ENCODE measurements at places on chromosomes 13 and 19. TPM values are rescaled to one million over a fixed set of nuclear protein-coding genes. Genes with fewer than 3 reads are reported as not detected.

Gene KISS1R
- not detected for polyA plus RNA-seq

Gene MAMSTR
- polyA plus RNA-seq, result 145 TPM

Gene FAM98C
- polyA plus RNA-seq, result not detected

Gene PSPN
- polyA plus RNA-seq, result not detected

Gene SLC25A41
- 0.85 TPM for polyA plus RNA-seq

Gene CBY2
- not detected for polyA plus RNA-seq

Gene MCOLN1
- polyA plus RNA-seq, result not detected

Gene THOP1
- polyA plus RNA-seq, result 40.6 TPM

Gene SRRM5
- polyA plus RNA-seq, result 0.65 TPM

Gene FAM216B
- polyA plus RNA-seq, result 0.10 TPM

Gene SIGLEC5
- polyA plus RNA-seq, result 0.32 TPM

Gene MEX3D
- polyA plus RNA-seq, result 33.0 TPM

Gene SLC25A15
- 12.3 TPM for polyA plus RNA-seq

Gene ZNF878
- 0.58 TPM for polyA plus RNA-seq

Gene ZNF763
- polyA plus RNA-seq, result 2.2 TPM

Gene DACH1
- 10.1 TPM for polyA plus RNA-seq

Gene ZNF543
- not detected for polyA plus RNA-seq

Gene ZNF841
- polyA plus RNA-seq, result not detected

Gene YJEFN3
- polyA plus RNA-seq, result 7.4 TPM

Gene CLEC17A
- not detected for polyA plus RNA-seq

Gene CYP2A6
- not detected for polyA plus RNA-seq

Gene ZNF808
- polyA plus RNA-seq, result not detected

Gene NR2F6
- polyA plus RNA-seq, result 15.7 TPM

Gene LYPD5
- polyA plus RNA-seq, result 0.58 TPM

Data from muscle of arm (tissue), 14 donors.